ENCODE measurements at places on chromosomes 5 and 9. TPM values are rescaled to one million over a fixed set of nuclear protein-coding genes. Genes with fewer than 3 reads are reported as not detected.

The RANBP17 gene
- not detected for total RNA-seq

The C7 gene
- not detected for total RNA-seq

The CTNND2 gene
- not detected for total RNA-seq

The PCDHGC3 gene
- total RNA-seq: 0.11 TPM

GRCh38 chr5:90562341-90562740 lies 3.7 kb downstream of the ADGRV1 start:
- no peaks in the 10 kb centered on the region for H3K36me3 ChIP-seq
- no peak for DNase-seq
- H3K4me1 ChIP-seq: no peaks in the 10 kb centered on the region
- H3K4me3 ChIP-seq: no peak overlapping the region
- H3K27me3 ChIP-seq: peaks cover 24% of the 10 kb centered on the region

DNA sequence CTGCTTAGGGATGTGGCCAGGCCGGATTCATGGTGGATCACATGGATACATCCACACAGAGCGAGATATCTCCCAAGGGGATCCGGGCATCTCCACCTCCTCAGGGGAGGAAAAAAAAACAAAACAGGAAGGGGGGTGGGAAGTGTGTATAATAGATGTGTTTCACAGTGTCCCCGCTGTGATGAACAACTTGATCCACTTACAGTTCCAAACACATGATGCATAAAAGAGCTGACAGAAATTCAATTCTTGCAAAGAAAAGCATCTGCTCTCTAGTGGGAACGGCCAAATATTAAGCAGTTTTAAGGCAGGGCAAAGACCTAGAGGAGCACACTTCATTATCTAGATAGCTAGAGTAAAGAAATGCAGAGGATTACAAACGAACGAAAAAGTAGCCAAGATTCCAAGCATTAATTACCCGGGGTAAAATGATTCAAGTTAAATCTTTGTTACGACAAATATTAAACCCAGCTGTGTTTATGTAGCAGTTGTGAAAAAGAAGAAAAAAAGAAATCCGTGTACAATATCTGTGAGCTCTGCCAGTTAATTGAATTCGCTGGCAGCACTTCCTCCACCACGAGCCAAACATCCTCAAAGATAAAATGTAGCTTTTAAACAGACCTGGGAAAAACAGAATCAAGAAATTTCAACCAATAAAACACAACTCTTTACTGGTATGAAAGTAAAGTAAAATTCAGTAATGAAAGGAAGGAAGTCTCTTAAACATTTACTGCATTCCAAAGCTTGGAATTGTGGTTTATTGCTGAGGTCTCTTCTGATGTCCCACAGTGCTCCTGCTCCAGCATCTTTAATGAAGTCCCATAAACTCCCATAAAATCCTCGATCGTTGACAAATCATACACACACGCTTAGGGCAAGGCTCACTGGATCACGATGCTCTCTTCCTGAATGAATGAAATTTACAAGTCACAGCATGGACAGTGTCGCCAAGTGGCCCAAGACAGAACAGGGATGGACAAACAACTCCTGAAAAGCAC lies 213.0 kb downstream of the CRB2 start:
- no peak for DNase-seq
- H3K27me3 ChIP-seq: no peaks in the 10 kb centered on the region
- no peaks in the 10 kb centered on the region for H3K4me1 ChIP-seq
- H3K27ac ChIP-seq: no peak overlapping the region
- no peak overlapping the region for H3K4me3 ChIP-seq

GRCh38 chr9:13491493-13492424 lies 212.3 kb upstream of the MPDZ start:
- no peak for DNase-seq
- no peaks in the 10 kb centered on the region for H3K36me3 ChIP-seq
- H3K27ac ChIP-seq: no peak overlapping the region
- no peak overlapping the region for H3K4me3 ChIP-seq
- H3K4me1 ChIP-seq: no peaks in the 10 kb centered on the region

- no peaks in the 10 kb centered on the region for H3K4me1 ChIP-seq
- no peak overlapping the region for H3K4me3 ChIP-seq
- no peaks in the 10 kb centered on the region for H3K36me3 ChIP-seq
- DNase-seq: no peak
Measured at GRCh38 chr5:59703789-59704188, 189.7 kb downstream of the PDE4D start.
